AG09319 (cell line): ENCODE measurements at places on chromosomes 7 and 10.
A peak's percentile ranks its signal among the peaks of the same experiment; 100 is the strongest.

DNA sequence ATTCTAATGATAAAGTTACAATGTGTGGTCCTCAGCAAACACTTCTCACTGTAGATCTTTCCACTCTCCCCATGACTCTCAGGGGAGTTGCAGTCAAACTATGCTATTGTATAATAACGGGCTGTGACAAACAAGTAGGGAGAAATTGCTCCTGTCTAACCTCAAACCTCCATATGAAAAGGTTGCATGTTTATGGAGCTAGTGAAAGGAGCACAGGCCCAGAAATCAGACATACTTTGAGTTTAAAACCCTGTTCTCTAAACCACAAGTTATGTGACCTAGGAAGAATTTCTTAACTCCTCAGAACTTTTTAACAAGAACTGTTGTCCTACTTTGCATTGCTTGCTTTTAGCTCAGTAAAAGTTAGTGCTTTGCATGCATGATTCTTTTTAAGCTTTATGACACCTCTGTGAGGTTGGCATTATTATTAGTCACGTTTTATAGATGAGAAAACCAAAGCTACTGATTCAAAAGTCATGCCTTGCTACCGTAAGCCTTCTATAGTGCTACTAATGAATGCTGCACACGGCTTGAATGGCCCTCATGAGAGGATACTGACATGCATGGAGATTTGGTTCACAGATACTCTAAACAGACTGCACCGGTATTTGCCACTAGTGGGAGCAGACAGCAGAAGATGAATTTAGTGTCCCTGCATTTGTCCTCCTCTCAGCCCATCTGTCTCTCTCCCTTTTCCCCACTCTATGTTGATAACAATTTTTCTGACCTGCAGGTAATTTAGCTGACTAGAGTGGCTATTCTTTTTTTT, 129.5 kb upstream of the PCGF5 start:
- no peak for DNase-seq

DNA sequence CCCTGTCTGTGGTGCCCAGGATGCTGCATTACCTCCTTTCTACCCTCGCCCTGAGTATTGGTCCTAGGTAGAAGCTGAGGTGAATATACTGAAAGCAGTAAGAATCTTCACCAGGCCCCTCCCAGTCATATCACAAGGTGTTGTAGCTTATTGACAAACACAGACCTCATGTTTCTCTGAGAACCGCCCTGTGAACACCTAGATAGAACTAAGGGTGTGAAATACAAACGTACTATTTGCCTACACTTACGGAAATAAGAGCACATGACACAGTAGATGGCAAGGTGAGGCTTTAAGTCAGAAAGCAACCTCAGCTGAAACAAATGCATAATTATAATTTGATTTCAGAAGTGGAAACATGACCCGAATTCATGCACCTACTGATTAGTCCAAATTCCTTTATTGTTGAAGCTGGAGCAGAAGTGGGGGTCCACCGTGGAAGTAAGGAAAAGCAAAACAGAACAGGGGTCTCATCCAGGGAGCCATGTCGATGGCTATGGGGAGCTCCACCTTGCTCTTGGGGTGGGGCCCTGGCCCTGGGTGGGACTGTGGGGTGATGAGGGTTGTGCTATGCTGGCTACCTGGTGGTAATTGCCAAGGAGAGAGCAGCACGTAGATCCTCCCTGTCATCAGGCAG, at the start of gene NPSR1:
Gene NPSR1, plus strand, starts transcription at position 587 of the 637 bp plus-strand sequence. CDS start 195 bp downstream, outside the sequence.
- no peak for DNase-seq

GRCh38 chr7:115906731-115907130, 123.8 kb downstream of the TFEC start:
- no peak for DNase-seq

GRCh38 chr7:128879939-128880746, 17.5 kb downstream of the ATP6V1F start:
- DNase-seq, result no peak

DNA sequence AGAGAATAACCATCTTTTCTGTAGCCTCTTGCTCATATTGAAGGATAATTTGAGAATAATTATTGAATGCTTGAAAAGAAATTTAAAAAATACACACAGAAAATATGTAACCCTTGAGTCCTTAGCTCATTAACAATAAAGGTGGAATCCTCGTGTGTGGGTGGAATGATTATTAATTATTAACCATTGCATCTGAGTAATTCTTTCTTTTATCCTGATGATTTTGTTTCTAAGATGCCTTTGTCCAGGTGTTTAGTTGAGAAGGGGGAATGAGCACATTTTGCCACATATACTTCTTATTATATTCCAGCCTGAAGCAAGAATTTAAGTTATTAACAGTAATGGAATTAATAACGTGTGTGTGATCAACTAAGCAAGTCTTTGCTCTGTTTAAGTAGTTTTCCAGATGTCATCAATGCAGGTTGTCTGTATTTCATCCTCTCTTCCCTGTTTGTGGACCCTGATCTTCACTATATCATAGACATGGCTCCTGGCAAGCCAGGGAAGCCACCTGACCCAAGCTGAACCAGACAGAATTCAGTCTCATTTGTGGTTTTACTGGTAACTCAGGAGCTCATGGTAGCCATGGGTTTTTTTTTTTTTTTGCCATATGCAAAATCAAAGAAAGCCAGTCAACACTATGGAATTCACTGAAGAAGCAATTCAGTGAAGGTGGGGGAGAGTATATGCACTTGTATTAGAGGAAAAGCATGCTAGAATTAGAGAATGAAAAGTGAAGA, 144.3 kb downstream of the KIF20B start:
- DNase-seq, result no peak

DNA sequence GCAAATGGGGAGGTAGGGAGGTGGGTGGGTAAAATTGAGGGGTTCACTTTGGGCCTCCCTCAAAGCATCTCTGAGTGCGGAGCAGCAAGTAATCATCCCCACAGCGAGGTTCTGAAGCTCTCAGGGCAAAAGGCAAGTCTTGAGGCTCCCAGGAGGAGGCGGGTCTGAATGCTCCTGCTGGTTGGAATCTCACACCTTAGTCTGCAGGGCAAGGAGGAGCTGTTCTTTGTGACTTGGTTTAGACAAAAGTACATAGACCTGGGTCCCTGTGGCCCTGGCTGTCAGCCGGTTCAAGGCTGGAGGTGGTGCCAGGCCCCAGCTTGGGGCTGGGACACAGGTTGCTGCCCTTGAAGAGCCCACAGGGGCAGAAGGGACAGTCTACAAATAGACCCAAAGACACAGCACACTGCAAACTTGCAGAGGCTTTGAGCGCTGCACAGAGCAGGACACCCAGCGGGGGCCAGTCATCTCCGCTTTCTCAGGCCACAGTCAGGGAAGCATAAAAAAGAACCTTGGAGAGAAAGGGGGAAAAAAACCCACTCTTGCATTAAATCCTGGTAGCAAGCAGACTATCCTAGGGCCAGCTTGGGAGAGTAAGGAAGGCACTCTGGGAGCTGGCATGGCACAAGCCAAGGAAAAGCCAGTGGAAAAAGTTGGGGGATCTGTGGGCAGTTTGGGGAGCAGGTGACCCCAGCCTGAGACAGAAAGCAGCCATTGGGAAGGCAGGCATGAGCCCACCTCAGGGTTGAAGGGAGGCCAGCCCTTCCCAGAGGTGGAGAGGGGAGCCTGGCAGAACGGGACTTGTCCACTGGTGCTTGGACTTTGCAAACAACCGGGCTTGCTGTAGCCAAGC, 926 bp upstream of the C10orf71 start:
- DNase-seq, result no peak

DNA sequence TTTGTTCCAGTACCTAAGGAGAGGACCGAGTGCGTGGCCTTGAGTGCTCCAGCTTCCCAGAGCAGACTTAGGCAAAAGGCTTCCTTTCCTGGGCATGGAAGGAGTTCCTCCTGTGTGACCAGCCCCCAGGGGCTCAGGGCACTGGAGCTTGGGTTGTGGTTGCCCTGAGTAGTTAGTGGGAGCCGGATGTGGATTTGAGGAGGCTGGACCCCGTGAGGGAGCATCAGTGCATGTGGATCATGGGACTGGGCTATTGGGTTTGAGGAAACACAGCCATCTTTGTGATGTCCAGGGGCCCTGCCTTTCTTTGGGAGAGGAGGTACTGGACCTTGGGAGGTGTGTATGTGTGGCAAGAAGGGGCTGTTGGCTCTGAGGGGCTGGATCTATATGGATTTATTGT, 8.4 kb downstream of the LRMDA start:
- DNase-seq, result no peak

DNA sequence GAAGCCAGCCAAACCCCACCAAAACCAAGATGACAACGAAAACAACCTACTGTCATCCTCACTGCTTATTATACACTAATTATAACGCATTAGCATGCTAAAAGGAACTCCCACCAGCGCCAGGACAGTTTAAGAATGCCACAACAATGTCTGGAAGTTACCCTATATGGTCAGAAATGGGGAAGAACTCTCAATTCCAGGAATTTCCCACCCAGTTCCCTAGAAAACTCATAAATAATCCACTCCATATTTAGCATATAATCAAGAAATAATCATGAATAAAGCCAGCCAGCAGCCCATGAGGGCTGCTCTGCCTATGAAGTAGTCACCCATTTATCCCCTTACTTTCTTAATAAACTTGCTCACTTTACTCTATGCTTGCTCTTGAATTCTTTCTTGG, 20.8 kb downstream of the MICU1 start:
- DNase-seq, result no peak

DNA sequence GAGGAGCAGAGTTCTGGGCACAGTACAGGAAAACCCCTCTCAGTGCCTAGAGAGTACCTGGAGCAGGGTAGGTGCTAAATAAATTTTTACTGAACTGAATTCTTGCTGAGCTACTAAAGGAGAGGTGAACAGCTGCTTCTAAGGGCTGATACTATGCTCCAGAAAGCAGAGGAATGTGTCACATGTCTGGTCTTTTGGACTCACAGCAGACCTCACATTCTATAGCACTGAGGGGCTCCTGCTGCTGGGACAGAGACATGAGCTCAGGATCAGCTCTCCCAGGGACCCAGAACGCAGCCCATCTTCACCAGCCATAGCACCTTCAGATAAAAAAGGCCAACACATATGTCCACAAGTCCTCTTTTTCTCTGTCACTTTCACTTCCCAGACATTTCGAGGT, 133.0 kb upstream of the KLF14 start:
- DNase-seq, result no peak

DNA sequence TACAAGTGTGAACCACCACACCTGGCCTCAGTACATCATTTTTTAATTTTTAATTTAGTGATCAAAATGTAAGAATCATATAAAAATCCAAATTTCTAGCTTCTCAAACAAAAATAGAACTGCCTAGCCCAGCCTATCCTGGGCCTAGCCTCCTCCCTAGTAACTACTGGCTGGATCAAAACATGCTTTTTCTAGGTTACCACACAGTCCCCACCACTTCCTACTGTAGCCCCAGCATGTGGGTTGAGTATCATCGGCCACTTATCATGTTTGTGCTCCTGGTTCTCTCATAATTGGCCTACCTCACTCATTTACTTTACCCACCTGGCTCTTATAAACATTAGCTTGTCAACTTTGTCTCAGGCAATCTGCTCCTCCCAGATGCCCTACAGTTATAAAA, 52.9 kb downstream of the DNAJC12 start:
- no peak for DNase-seq

GRCh38 chr10:13902868-13903587, 316.3 kb downstream of the PRPF18 start:
- DNase-seq, result no peak

- DNase-seq, result no peak
Measured at GRCh38 chr10:61974601-61975390, 73.3 kb downstream of the ARID5B start.

DNA sequence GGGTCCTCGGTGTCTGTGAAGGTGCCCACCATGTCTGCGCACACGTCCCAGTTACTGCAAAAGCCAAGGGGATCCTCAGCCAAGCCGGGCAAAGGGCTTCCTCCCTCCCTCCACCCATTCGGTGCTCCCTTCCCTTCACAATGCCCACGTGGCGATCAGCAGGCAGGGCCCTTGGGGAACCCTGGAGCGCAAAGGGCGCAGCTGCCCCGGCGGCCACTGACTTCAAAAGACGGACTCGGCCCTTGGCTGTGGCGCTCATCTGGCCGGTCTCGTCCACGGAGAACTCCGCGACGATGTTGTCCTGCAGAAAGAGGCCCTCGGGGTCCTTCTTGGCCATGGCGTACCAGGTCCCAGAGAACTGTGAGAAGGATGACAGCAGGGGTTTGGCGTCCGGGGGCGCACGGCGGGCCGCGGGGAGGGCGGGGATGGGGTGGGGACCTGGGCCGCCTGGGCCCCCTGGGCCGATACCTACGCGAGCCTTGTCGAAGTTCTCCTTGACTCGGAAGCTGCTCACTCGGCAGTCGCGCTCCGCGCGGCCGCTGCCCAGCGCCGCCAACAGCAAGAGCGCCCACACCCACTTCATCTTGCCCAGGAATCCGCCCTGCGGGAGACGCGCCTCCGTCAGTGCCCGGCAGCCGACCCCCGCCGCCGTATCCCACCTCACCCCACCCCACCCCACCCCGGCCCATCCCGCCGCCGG, 439 bp downstream of the RBP4 start:
- DNase-seq, result no peak

DNA sequence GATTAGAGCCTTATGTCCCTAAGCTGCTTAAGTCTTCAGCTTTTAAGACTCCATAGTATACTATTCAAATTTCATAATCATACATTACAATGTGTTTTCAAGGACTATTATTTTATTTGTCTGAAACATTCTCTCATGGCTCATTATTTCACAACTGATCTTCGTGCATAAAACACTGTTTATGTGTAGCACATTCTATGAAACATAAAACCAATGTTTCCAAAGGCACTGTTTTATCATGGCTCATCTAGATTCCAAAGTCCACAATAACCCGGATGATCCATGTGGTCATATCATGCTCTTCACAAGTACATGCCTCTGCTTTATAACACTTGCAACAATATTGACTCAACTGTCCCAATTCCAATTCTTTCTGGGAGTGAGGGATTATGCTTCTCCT, 806.1 kb downstream of the TNS3 start:
- DNase-seq, result peak; percentile 59
